Substantia nigra (tissue), 51 donors: ENCODE measurements at places on chromosomes 7 and 10.

- DNase-seq, result peak; percentile 9
Measured at GRCh38 chr7:134016223-134016941, 110.8 kb upstream of the LRGUK start.

GRCh38 chr10:6603142-6604125, 23.4 kb upstream of the PRKCQ start:
- DNase-seq, result no peak

DNA sequence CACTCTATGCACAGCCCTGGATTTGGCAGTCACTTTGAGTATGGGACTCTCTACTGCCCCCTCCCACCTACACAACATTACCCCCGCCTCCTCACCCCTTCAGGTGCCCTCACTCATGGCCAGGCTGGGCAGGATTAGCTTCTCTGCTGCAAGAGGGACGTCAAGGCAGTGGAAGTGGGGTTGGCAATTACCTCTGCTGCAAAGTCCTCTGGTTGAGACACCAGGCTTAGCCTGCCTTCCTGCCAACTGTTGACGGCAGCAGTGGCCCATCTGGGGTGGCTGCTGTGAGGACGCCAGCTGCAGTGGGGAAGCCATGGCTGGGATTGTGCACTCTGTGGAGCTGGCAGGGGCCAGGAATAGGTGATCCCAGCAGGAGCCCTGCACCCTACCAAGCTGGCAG, 26.7 kb downstream of the SVIL start:
- no peak for DNase-seq

DNA sequence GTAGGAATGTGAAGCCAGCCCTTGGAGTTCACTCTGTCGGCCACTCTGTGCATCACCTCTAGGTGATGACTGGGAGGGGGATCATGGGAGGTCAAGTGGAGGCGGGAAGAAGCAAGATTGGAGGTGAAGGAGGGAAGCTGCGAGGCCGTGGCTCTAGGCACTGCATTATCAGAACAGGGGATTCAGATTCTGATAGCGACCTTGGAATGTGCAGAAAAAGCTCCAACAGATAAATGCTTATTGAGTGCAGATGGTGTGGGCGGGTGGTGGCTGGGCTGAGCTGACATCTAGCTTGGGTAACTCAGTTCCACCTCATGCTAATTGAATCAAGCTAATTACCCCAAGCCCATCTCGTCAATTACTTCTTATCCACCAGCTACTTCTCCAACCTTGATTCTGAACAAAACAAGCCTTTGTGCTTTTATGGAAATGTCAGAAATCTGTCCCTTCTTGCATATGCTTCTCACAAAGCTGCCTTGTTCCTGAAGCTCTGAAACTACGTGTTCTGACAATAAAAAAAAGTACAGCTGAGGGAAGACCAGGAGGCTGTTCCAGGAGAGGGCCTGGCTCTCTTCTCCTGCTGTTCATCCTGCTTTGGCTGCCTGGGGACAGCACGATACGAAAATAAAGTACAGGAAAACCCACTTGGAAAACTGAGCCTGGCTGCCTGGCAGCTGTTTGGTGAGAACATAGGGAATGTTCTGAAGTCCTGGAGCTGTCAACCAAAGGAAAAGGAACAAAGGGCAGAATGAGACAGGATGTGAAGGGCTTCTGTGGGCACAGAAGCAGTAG, 27.5 kb downstream of the STRA8 start:
- no peak for DNase-seq

DNA sequence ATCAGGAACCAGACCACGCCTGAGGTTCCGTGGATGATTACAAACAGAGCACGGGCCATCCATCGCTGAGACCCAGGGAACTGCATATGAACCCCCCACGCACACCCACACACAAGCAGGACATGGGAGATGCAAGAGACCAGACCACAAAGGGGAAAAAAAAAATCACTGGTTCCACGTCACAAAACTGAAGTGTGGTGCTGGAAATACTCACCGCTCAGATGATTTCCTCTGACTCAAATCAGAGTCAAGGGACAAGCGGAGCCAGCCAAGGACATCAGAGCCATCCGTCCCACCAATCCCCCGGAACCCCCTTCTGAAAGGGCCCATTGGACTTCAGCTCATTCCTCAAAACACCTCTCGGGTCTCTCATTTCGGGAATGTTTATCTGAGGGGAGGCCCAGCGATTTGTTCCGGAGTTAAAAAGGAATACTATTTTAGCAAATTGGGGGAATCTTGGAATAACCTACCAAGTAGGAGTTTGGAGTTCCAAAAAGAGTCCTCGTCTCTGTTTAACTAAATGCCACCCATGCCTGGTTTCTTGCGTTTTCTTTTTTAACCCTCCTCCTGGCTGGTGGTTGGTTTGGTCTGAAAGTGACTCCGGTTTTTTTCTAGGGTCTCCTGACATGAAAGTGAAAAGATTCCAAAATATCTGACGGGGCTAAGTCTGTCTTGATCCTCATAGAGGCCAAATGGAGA, 15.0 kb downstream of the SNX8 start:
- no peak for DNase-seq

- no peak for DNase-seq
Measured at GRCh38 chr10:14389981-14390590, 59.4 kb upstream of the FRMD4A start.

DNA sequence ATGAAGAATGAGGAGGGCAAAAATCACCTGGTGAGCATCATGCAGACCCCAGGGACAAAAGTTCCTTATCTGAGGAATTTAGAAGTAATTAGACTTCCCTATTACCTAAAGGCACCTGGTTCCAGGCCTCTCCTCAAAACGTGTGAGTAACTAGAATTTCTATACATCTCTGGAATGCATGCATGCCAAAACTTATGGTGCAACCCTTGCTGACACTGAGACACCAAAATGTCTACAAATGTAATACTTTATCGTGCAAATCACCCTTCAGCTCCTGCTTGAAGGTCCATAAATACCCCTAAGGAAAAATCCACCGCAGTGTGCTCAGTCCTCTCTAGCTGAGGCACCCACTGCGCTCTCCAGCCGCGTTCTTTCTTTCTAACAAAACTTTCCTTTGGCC, 84.2 kb downstream of the PAXIP1 start:
- DNase-seq, result no peak

GRCh38 chr7:2260820-2261219, 18.8 kb downstream of the NUDT1 start:
- no peak for DNase-seq

- no peak for DNase-seq
Measured at GRCh38 chr7:30699706-30700495, 17.6 kb upstream of the CRHR2 start.

GRCh38 chr10:86439544-86439943, 72.9 kb upstream of the GRID1 start:
- DNase-seq, result peak; percentile 36

DNA sequence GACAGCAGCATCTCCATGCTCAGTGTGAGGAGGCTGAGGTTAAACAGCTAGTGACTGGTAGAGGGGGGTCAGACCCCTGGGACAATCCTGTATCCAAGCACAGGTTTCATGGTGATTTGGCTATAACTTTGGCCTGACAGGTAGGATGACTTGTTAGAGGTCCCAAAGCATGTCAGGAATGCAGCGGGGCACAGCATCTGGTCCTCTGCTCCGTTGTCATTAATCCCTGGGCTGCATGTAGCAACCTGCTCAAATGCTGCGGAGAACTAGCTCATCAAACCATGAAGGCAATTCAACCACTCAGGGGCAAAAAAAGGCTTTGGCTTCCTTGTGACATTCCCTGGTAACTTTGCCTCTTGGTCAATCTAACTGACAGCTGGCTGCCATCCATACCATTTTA, 26.8 kb downstream of the WNT2 start:
- no peak for DNase-seq

DNA sequence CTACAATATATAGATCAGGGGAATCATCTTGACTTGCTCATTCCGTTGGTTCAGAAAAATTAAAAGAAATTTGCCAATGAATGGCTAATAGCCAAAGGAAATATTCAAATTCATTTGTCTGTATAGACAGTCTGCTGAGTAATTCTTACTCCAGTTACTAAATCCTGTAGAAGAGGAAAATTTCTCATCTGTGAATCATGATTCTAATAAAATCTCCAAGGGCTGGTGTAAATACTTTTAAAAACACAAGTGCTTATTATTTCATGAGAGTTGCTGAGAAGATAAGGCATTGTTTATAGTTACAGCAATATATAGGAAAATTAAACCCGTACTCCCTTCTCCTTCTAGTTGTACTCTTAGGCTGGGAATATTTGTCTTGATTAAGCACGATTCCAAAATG, 53.0 kb downstream of the WNT2 start:
- DNase-seq, result no peak
